ENCODE measurements at places on chromosomes 1 and 21. TPM values are rescaled to one million over a fixed set of nuclear protein-coding genes. Genes with fewer than 3 reads are reported as not detected.

GRCh38 chr1:113678159-113678469 is 81.2 kb downstream of the PHTF1 start:
- H3K4me1 ChIP-seq: peaks cover 4% of the 10 kb centered on the region
- no peaks in the 10 kb centered on the region for H3K27me3 ChIP-seq
- peaks cover 7% of the 10 kb centered on the region for H3K36me3 ChIP-seq
- DNase-seq: no peak
- H3K4me3 ChIP-seq: no peak overlapping the region

GRCh38 chr1:72037745-72038343 is 244.5 kb downstream of the NEGR1 start:
- H3K27ac ChIP-seq: no peak overlapping the region
- H3K36me3 ChIP-seq: no peaks in the 10 kb centered on the region
- no peak for DNase-seq
- H3K4me1 ChIP-seq: no peaks in the 10 kb centered on the region

DNA sequence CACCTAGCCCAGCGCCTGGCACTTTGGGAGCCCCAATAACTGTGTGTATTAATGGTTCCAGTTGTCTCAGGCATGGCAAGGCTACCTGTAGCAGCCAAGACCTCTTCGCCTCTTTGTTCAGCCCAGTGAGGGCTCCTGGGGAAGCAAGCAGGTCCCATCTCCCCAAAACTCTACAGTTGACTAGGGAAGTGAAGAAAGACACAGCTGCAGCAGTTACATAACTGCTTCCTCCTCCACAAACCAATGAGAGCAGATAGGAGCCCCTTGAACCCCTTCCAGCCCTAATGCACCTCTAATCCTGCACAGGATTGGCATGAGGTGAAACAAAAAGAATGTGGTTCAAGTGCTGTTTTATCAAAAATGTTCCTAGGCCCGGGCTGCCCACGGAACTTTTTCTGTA is 100.5 kb downstream of the SYF2 start:
- H3K4me3 ChIP-seq: no peak overlapping the region
- H3K27ac ChIP-seq: no peak overlapping the region
- no peaks in the 10 kb centered on the region for H3K27me3 ChIP-seq

- no peaks in the 10 kb centered on the region for H3K4me1 ChIP-seq
- no peaks in the 10 kb centered on the region for H3K36me3 ChIP-seq
- no peak overlapping the region for H3K27ac ChIP-seq
- no peaks in the 10 kb centered on the region for H3K27me3 ChIP-seq
- no peak for DNase-seq
- H3K4me3 ChIP-seq: no peak overlapping the region
Measured at GRCh38 chr1:228554107-228554506, 66.9 kb downstream of the RNF187 start.

GRCh38 chr21:38596264-38597042 is 98.2 kb upstream of the ERG start:
- DNase-seq: no peak
- H3K36me3 ChIP-seq: no peaks in the 10 kb centered on the region
- H3K4me1 ChIP-seq: no peaks in the 10 kb centered on the region
- H3K4me3 ChIP-seq: no peak overlapping the region

The DDX20 gene
- 18.5 TPM for total RNA-seq

The PLA2G2C gene
- total RNA-seq: not detected

The OR2M3 gene
- total RNA-seq: not detected

The INAVA gene
- total RNA-seq: 21.0 TPM
